Caco-2 (cell line): ENCODE measurements at places on chromosomes 5 and 9. TPM values are rescaled to one million over a fixed set of nuclear protein-coding genes. Genes with fewer than 3 reads are reported as not detected.

DNA sequence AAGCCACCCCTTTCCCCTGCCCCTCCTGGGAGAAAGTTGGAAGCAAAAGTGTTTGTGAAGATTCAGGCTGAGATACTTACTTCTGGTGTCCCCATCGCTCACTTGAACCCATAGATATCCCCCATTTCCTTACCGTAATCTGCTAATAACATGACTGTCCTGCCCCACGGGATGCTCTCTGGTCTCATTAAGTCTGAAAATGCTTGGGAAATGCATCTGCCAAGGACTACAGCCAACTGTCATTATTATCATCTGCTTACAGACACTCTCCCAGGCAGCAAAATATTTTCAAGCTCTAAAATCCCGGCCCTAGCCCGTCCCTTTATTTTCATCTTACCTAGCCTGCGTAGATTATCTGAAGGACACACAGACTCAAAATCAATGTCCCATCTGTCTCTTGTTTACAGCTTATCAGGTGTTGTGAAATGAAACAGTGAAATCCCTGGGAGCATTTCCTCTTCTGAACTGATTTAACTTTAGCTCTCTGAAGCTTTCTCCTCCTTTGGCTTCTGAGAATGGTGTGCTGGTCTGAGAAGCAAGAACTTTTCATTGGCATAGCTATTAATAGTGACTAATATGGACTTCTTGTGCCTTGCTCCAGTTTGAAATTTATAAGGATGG is 126.9 kb upstream of the OSMR start:
- DNase-seq: no peak
- H3K27me3 ChIP-seq: no peaks in the 10 kb centered on the region
- no peak overlapping the region for H3K4me3 ChIP-seq
- H3K36me3 ChIP-seq: no peaks in the 10 kb centered on the region
- H3K27ac ChIP-seq: no peak overlapping the region

GRCh38 chr5:32076699-32077695 is 97.1 kb downstream of the GOLPH3 start:
- no peak for DNase-seq
- H3K27me3 ChIP-seq: no peaks in the 10 kb centered on the region
- no peaks in the 10 kb centered on the region for H3K4me1 ChIP-seq
- no peaks in the 10 kb centered on the region for H3K36me3 ChIP-seq
- no peak overlapping the region for H3K4me3 ChIP-seq

GRCh38 chr9:134689321-134690181 is 47.9 kb downstream of the COL5A1 start:
- peak; percentile 75 for DNase-seq
- H3K4me3 ChIP-seq: no peak overlapping the region
- no peaks in the 10 kb centered on the region for H3K36me3 ChIP-seq

- H3K36me3 ChIP-seq: peaks cover 3% of the 10 kb centered on the region; the same call in 1 of the 2 replicates
- H3K27ac ChIP-seq: peak overlapping the region; percentile 28
- no peak overlapping the region for H3K4me3 ChIP-seq
- peaks cover 12% of the 10 kb centered on the region; the same call in 1 of the 2 replicates for H3K4me1 ChIP-seq
- H3K27me3 ChIP-seq: no peaks in the 10 kb centered on the region
These were observed 35.9 kb downstream of the STOM start for GRCh38 chr9:121333950-121334773.

SLC35D2 gene
- total RNA-seq: 77.5 and 81.0 TPM in 2 replicates
